ENCODE measurements at places on chromosomes 2 and 18.

DNA sequence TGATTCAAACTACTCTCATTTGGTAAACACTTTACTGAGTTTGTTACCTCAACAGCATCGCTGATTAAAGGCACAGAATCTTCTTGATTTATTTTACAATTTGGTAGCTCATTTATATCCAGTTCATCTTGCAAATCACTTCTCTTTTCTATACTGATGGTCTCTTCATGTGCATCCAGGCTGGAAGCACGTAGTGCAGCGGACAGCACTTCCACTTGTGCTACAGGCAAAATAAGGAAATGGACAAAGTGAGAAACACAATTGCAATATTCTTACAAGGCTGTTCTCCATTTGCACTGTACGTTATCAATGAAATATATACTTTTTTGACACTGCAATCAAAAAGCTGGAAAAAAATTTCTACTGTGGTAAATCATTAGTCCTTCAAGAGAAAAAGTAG is 51.0 kb downstream of the PPP4R1 start:
- no peak for DNase-seq

DNA sequence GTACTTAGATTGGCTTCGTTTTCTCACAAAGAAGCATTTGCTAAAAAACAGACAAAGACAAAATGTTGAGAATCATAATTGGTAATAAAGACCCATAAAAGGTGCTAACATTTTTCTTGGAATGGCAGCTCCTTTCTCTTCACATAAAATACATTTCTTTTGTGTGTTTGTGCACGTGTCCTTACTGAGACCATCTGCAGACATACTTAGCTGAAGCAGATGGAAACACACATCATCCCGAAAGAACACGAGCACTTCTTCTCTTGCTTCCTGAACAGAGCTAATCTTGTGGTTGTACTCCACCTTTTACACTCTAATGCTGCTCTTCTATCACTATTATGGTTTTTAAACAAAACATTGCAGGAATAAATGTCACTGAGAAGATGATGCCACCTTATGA is 142.5 kb downstream of the SPHKAP start:
- no peak for DNase-seq

GRCh38 chr2:38719706-38720105 is 31.5 kb downstream of the SRSF7 start:
- no peak for DNase-seq

DNA sequence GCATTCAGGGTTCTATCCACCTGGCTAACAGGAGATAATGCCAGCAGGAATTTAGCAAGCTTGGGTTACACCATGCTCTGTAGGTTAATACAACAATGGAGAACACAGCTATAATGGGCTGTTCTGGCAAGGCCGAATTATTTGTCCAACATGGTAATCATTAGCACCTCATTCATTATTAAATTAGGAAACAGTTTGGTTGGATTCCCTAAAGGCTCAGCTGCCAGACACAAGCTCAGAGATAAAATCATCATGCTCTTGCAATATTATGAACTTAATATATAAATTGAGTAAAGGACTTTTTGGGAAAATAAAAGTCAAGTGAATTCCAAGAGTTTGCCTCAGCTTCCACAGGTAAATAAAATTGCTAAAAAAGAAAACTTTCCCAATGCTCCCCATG is 166.4 kb downstream of the ANKRD44 start:
- DNase-seq: no peak

DNA sequence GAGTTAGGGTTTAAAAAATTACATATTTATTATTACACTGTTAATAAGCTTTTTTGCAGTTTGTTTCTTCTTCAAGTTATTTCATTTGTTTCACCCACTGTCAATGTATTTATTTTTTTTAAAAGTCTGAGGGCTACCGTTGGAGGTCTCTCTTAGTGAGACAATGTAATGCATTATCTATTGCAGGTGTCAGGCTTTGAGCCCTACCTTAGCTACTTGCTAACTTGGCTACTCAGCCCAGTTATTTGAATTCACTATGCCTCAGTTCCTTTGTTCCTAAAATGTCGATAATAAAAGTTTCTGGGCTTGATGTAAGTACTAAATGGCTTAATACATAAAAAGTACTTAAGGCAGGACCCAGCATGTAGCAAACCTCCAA is 458 bp upstream of the TFPI start:
- DNase-seq: no peak

Data from RPMI7951 (cell line).